ENCODE measurements at places on chromosomes 6 and 20. TPM values are rescaled to one million over a fixed set of nuclear protein-coding genes. Genes with fewer than 3 reads are reported as not detected.

DNA sequence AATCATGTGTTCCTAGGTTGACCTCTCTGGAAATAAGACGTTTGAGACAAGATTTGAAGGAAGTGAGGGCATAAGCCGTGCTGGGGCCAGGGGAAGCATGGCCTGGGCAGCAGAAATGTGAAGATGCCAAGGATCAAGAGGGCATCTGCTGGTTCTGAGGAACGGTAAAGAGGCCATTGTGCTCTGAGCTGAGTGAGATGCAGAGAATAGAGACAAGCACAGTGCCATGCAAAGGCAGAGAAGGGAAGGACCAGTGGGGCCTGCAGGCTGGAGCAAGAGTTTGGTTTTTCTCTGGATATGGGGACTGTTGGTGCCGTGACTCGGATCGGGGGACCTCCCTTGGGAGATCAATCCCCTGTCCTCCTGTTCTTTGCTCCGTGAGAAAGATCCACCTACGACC, 50.8 kb downstream of the SMPDL3A start:
- no peak overlapping the region for H3K27ac ChIP-seq
- no peaks in the 10 kb centered on the region for H3K4me1 ChIP-seq
- H3K36me3 ChIP-seq = no peaks in the 10 kb centered on the region
- peaks cover 9% of the 10 kb centered on the region for H3K27me3 ChIP-seq

MATN4 gene
- total RNA-seq = 0.31 TPM

DNA sequence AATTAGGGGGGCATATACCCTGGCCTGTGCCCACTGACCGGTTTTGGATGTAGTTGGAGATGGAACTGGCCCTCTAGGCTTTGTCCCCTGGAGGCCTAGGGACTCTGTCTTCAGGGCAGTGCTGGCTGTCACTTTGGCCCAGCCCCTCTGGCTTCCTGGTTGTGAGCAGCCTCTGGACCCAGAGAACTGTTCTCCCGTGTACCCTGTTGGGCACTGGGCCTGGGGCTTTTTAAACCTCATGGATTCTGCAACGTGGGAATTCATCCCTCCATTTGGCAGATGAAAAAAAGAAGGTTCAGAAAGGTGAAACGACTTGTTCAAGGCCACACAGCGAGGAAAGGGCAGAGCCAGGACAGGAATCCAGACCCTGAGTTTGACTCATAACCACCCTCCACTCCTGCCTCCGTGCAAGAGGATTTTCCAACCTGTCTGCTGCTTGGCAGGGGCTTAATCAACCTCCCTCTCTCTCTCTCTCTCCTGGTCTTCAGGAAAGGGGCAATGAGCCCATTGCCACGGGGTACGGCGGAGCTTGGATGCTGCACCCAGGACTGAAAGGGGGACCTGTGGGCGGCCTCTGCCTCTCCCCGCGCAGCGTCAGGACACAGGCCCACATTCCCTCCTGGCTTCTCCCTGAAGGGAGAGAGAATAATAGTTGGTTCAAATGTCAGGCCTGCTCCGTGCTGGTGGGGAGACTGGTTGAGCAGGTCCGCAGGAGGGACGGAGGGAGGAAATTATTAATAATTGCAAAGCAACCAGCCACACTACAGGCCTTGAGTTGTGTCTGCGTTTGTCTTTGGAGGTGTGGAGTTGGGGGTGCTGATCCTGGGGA, 56.0 kb downstream of the CEBPB start:
- no peak overlapping the region for H3K27ac ChIP-seq
- DNase-seq = no peak
- H3K27me3 ChIP-seq = peaks cover 9% of the 10 kb centered on the region
- no peaks in the 10 kb centered on the region for H3K36me3 ChIP-seq
- H3K4me1 ChIP-seq = peaks cover 8% of the 10 kb centered on the region

TCEA2 gene
- 23.2 TPM for total RNA-seq

GRCh38 chr6:160146454-160147145, 25.0 kb downstream of the SLC22A1 start:
- H3K4me3 ChIP-seq = no peak overlapping the region
- no peak overlapping the region for H3K27ac ChIP-seq
- no peak for DNase-seq
- no peaks in the 10 kb centered on the region for H3K4me1 ChIP-seq
- peaks cover 6% of the 10 kb centered on the region for H3K27me3 ChIP-seq
- peaks cover 34% of the 10 kb centered on the region for H3K36me3 ChIP-seq

DNA sequence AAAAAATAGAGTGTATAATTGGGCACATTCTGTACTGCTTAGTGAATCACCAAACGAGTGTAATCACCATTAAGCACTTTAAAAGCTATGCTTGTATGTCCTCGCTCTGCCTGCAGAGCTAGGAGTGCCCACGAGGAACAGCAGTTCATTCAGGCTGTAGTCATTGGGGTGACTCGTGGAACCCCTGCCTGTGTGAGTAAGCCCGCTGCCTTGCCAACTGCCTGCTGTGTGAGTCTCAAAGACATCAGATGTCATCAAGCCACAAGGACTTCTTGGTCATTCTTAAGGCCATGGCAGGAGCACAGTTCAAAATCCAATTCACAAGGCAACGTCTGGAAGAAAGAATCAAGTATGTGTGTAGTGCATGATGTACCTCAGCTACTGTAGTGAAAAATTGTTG, 60.4 kb downstream of the FOXO3 start:
- DNase-seq = no peak
- no peak overlapping the region for H3K4me3 ChIP-seq
- H3K36me3 ChIP-seq = no peaks in the 10 kb centered on the region
- H3K27ac ChIP-seq = peak overlapping the region; percentile 69

GRCh38 chr20:41006126-41006935, 22.3 kb upstream of the TOP1 start:
- no peak for DNase-seq
- H3K27me3 ChIP-seq = no peaks in the 10 kb centered on the region
- H3K4me1 ChIP-seq = peaks cover 27% of the 10 kb centered on the region
- H3K4me3 ChIP-seq = no peak overlapping the region
- no peaks in the 10 kb centered on the region for H3K36me3 ChIP-seq
- no peak overlapping the region for H3K27ac ChIP-seq

GRCh38 chr6:43842231-43842794, 72.3 kb downstream of the VEGFA start:
- H3K27ac ChIP-seq = no peak overlapping the region
- peaks cover 13% of the 10 kb centered on the region for H3K27me3 ChIP-seq
- no peak overlapping the region for H3K4me3 ChIP-seq
- DNase-seq = no peak

DNA sequence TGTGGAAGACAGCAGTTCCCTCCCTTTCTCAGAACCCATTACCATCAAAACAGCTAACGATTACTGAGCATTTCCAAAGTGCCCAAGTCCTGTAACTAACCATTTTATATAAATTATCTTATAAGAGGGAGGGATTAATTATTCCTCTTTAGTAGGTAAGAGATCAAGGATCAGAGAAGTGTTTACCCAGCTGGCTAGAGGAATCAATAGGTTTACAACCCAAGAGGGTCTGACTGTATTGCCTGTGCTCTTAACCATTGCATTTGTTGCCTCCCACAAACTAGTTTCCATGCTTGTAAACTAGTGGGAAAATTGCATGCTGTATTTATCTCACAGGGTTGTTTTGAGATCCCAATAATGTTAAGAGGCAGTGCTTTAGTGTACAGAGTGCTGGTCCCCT, 3.7 kb upstream of the DBNDD2 start:
- peaks cover 8% of the 10 kb centered on the region for H3K4me1 ChIP-seq
- H3K4me3 ChIP-seq = peak overlapping the region; percentile 73
- peak overlapping the region; percentile 47 for H3K27ac ChIP-seq
- peaks cover 15% of the 10 kb centered on the region for H3K36me3 ChIP-seq

TEAD3 gene
- total RNA-seq = 0.25 TPM

ZNF318 gene
- total RNA-seq = 11.3 TPM

- H3K27me3 ChIP-seq = peaks cover 35% of the 10 kb centered on the region
- H3K36me3 ChIP-seq = no peaks in the 10 kb centered on the region
- peaks cover 4% of the 10 kb centered on the region for H3K4me1 ChIP-seq
- H3K4me3 ChIP-seq = peak overlapping the region; percentile 54
- DNase-seq = no peak
Measured at GRCh38 chr6:27251606-27252251, 4.2 kb downstream of the PRSS16 start.

MDN1 gene
- total RNA-seq = 47.3 TPM
